HT-29 (cell line): ENCODE measurements at places on chromosomes 3 and 15. TPM values are rescaled to one million over a fixed set of nuclear protein-coding genes. Genes with fewer than 3 reads are reported as not detected.

The ALDH1A2 gene
- 0.25 TPM in 1 of 2 replicates, not detected in the other for total RNA-seq

GRCh38 chr3:129487183-129487867 is 41.1 kb upstream of the RHO start:
- no peak for DNase-seq

- DNase-seq, result no peak
Observed at GRCh38 chr15:46569781-46570180, 935.0 kb downstream of the SQOR start.

DNA sequence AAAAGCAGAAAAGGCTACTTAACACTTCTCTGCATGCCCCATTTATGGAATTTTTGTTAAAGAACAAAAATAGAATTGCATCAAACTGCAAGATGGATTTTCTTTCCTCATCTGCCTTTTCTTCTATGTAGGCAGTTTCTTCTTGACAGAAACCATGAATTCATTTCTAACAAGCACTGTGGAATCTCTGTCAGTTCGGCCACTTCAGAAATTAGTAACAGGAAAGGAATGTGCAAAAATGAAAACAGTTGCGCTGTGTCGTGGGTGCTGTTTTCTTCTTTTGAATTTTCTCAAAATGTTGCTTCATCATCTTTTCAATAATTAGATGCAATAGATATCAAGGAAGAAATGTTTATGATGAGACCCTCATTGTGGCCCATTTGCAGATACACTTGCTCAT is 151.6 kb downstream of the FOXB1 start:
- DNase-seq, result no peak

DNA sequence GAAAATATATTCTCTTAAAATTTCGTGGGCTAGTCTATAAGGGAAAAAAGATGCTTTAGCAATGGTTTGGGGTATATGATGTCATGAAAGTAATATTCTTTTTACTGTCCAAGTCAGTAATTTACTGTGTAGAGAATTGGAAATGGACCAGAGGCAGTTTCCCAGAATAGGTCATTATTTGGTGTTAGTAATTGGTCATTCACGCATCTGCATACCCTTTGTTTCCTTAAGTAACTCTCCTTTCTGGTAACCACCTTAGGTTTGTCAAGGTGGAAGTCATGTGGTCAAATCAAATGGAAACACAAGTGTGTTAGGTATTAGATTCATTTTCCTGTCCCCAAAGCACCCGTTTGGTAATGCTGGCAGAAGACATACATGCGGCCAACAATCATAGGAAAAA is 23.9 kb downstream of the FBXO22 start:
- no peak for DNase-seq

- DNase-seq, result no peak
Observed at GRCh38 chr3:15861163-15861562, 63.4 kb upstream of the ANKRD28 start.

DNA sequence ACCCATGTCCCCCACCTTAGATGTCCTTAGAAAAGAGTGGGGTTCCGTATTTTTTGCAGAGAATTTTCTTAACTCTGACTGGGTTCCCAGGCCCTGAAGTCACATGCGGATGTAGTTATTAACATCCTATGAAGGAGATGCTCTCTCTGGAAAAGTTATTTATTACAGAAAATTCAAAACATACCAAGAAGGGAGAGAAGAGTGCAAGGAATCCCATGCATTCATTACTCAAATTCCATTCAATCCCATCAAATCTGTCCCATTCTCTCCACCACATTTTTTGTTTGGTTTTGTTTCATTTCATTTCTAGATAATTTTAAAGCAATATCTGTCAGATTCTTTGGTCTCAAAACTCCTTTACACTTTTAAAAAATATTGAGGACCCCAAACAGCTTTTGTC is 34.3 kb upstream of the ANKRD34C start:
- no peak for DNase-seq

DNA sequence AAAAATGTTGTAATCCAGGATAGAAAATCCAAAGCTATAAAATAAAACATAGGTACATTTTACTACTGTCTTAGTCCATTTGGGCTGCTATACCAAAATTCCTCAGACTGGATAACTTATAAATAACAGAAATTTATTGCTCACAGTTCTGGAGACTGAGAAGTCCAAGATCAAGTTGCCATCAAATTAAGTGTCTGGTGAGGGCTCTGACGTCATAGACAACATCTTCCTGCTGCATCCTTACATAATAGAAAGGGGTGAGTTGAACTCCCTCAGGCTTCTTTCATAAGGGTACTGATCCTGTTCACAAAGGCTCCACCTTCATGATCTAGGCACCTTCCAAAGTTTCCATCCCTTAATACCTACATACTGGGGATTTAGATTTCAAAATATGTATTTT is 826.8 kb downstream of the NTRK3 start:
- DNase-seq, result no peak

GRCh38 chr3:43411429-43411828 is 125.1 kb downstream of the SNRK start:
- no peak for DNase-seq

DNA sequence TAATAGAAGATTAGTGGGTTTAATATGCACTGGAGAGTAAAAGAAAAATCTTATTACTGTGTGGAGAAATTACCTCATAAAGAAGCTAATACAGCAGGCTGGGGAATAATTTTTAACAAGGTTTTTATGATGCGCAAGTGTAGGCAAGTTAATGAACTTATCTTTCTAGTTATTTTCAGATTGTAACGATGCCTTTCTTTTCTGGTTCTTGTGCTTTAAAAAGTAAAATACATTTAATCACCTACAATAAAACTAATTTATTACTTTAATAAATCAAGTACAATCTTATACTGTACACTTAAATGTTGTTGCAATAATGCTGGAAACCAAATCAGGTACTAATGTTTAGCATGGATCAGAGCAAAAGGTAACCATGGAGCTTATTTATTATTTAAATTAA is 266.6 kb downstream of the ZIC1 start:
- DNase-seq, result no peak
